MV-4-11 (cell line): ENCODE measurements at places on chromosomes 3 and 15.

- DNase-seq, result no peak
Measured at GRCh38 chr3:196016485-196016884, 65.4 kb downstream of the TFRC start.

- DNase-seq, result no peak
Measured at GRCh38 chr15:34514251-34514670, 69.2 kb downstream of the GOLGA8B start.

DNA sequence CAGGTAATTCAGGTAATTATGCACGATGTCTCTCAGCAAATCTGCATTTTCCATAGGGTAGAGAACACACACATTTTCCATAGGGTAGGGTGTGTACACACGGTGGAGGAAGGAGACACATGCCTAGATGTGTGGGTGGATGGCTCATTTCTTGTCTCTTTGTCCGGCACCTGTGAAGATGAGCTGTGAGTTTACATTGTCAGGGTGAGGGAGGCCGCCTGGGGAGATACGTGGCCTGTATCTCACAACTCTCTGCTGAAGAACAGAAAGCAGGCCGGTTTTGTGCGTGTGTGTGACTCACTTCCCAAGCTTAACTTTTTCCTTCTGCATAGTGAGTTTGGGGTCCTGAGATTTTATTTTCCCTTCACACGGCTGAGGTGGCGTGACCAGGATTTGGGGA is 60.3 kb downstream of the SLC6A6 start:
- DNase-seq, result no peak

GRCh38 chr3:101631098-101631796 is 45.7 kb downstream of the ZBTB11 start:
- no peak for DNase-seq

DNA sequence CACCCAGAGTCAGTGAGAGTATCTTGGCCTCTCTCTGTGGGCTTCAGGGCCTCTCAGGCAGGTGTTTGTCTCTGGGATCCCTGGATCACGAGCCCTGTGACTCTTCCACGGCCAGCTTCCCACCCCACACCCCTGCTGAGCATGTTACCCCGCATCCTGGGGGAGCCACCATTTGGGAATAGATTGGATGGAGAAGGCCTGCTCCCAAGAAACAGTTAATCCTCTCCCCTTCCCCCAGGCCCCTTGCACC is 15.5 kb upstream of the SRP14 start:
- no peak for DNase-seq

DNA sequence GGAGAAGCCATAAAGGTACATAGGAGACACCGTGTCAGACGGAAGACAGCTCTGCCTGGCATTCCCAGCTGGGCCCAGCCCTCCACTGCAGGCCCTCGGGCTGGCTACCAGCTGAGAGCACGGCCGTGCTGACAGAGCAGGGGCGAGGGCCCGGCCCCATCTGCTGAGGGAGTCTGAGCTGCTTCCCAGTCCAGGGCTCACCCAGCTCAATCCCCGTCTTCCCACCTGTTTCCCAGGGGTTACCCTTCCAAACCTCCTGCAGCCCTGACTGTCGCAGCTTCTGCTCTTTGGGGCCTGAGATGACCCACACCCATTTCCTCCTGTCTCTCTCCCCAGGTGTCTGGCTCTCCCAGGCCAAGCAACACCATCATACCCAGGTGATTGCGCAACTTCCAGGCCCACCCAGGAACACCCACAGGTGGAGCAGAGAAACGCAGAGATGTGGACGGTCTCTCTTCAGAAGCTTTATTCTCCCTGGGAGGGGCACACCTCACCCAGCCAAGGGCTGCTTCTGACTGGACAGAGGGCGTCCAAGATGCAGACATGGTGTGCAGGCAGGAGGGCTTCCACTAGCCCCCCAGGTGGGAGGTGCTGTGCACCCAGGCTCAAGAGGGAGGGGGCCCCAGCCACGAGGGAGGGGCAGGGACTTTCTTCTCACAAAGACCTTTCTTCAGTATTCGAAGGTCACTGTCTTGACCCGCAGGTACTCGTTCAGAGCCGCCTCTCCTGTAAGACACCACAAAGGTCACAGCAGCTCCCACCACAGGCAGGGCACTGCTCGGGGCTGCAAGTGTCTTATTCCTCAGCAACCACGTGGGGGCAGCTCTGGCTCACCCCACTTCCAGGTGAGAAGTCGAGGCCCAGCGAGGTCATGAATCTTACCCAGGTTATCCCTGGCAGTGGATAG is 19.4 kb upstream of the SLC41A3 start:
- DNase-seq, result no peak

- peak; percentile 77 for DNase-seq
Measured at GRCh38 chr15:65409036-65409631, 13.6 kb downstream of the IGDCC4 start.

GRCh38 chr15:71629781-71630474 is 180.4 kb upstream of the NR2E3 start:
- DNase-seq, result no peak

GRCh38 chr3:83096-83495 is 113.5 kb upstream of the CHL1 start:
- DNase-seq, result no peak

DNA sequence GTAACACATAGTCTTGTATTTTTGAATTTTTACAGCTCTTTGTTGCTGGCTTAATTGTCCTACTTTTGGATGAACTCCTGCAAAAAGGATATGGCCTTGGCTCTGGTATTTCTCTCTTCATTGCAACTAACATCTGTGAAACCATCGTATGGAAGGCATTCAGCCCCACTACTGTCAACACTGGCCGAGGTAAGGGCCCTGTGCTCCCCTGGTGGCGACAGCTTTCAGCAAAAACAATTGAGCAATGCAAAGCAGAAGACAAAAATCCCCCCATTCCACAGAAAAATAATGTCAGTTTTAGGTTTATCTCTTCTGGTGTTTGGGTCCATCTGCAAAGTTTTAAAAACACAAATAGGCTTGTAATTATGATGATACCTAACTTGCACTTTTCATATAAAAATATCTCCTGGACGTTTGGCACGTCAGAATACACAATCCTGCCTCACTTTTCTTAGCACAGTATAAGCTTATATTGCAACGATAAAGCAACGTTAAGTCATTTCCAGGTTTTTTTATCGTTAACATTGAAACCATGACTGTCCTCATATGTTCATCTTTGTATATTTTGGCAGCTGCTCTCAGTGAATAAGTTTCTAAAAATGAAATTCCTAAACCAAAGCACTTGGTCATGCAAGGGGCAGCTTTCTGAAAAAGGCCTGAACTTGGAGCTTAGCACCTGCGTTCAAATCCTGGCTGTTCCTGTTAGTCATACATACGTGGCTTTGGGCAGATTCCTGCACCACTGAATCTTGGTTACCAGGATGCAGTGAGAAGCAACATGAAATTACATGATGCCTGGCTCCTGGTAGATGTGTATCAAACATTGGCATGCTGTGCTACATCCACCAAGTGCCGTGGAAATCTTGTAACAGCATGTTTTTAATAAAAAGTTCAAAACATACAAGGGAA is 8.5 kb downstream of the SEC61A1 start:
- no peak for DNase-seq

GRCh38 chr3:32436816-32437189 is 45.1 kb downstream of the CMTM7 start:
- no peak for DNase-seq

DNA sequence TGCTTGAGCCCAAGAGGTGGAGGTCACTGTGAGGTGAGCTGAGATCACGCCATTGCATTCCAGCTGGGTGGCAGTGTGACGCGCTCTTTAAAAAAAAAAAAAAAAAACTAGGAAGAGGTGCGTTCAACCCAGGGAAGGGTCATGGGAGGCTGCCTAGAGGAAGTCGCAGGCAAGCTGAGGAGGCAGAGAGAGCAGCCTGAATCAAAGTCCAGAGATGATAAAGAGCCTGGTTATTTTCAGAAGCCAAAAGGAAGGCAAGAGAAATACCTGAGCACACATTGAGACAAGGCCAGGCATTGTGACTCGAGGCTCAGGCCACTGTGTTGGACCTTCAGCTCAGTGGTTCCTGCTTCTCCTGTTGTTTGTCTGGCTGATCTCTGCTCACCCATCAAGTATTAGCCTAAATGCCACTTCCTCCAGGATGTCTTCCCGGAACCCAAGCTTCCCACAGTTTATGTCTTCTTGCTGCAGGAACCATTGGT is 16.1 kb upstream of the GCNT3 start:
- DNase-seq, result no peak

- no peak for DNase-seq
Measured at GRCh38 chr3:128281461-128282367, 128.4 kb downstream of the EEFSEC start.

GRCh38 chr3:190433626-190434025 is 16.1 kb downstream of the TMEM207 start:
- no peak for DNase-seq

DNA sequence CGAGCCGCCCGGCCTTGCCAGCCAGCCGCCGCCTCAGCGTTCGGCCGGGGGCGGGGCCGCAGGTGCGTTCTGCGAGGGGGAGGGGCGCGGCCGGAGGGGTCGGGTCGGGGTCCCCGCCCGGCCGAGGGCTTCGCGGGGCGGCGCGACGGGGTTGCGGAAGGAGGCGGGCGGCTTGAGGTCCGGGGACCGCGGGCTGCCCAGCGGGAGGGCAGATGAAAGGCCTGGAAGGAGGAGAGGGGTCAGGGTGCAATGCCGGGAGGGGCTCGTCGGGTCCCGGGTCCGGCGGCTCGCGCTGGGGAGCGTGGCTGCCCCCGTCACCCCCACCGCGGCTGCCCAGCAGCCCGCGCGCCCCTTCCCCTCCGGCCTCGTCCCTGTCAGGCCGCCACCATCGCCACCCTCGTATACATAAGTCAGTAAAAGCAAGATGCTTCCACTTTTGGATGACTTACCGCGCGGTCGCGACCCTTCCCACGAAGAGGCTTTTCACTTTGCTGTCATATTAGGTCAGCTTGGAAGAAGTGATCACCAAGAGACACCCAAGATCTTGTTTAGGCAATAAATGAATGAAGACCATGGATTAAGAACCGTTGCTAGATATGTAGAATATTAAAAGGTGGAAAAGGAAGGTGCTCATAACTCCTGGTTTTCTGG is 620 bp upstream of the ANP32A start:
- no peak for DNase-seq

- no peak for DNase-seq
Measured at GRCh38 chr3:146110161-146110560, 50.8 kb downstream of the PLOD2 start.

- peak; percentile 19 for DNase-seq
Measured at GRCh38 chr15:25543196-25543595, 104.4 kb upstream of the UBE3A start.

GRCh38 chr3:13119471-13120220 is 46.4 kb upstream of the IQSEC1 start:
- no peak for DNase-seq

- no peak for DNase-seq
Measured at GRCh38 chr3:109995377-109995776, 658.0 kb upstream of the DPPA4 start.

- no peak for DNase-seq
Measured at GRCh38 chr3:115108614-115109013, 38.5 kb downstream of the ZBTB20 start.

DNA sequence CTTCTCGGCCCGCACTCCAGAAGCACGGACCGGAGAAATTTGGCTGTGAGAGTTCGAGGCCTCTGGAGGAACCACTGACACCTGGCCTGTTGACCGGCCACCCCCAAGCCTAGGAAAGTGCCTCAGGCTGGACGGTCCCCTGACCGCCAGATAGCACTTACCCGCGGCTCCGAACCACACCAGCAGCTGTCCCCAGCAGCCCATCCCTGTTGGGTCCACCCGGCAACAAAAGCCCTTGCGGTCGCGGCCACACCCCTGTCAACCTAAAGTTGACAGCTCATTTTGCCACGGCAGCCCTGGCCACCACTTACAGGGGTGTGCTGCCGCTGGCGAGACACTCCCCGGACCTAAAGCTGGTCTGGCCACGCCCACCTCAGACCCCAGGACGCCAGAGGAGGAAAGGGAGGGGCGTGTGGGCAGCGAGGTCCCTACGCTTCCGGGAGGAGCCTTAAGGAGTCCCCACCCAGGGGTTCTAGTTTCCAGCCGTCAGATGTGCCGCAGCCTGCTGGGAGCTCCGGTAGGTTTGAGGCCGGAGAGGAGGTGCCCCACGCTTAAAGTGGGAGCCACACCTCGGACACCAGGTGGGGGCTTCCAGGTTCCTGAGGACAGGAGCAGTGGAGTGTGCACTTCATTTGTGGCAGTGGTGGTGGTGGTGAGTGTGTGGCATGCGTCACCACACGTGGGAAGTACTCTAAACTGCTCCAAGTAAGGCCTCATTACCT is at the start of gene LTK:
TSS of gene LTK (minus strand) at position 322 of the 722 bp plus-strand sequence. CDS start at position 204, 118 bp downstream.
- peak; percentile 44 for DNase-seq

DNA sequence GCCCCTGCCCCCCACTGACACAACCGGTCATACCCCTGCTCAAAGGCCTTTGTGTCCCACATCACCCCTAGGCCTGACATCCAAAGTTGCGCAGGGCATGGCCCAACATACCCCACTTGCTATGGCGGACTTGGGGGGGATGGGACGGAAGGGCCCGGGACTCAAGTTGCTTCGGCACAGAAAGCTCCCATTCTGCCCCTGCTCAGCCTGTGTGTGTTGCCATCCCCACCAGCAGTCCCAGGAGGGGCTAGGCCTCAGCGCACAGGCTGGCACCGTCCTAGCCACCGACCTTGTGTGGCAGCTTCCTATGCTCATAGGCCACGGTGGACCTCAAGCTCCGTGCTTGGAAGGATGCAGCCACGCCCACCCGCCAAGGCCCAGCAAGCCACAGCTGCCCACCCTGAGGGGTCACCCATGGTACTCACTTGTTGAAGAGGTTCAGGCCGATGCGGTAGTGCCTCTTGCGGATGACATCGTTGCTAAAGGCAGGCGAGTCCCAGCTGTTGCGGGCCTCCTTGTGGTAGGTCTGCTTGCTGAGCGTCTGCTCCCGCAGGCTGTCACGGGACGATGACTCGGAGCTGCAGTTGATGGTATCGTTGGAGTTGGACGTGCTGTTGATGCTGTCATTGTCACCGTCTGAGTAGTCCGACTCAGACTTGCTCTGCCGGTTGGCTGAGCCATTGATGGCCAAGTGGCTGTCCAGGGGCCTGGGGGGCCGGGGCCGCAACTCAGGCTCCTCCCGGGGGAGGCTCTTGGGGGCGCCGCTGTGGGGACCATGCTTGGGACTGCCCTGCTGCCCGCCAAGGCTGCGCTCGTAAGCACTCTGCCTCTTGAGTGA is 93.9 kb upstream of the RPL32 start:
- peak; percentile 34 for DNase-seq

DNA sequence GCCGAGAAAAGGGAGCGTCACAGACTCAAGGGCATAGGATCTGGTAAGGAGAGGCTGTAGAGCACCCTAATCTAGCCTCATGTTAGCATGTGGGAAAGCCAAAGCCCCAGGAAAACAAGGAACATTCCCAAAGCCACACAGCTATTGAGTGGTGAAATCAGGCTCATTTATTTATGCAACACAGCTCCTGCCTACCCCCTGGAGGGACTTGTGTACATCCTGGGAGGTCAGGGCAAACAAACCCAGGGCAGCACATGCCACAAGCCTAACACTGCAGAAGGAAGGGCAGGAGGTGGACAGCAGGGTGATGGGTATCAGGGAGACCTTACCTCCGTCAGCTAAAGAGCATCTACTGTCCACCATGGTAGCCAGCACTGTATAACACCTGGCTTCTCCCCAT is 283.5 kb downstream of the RPLP1 start:
- DNase-seq, result no peak

GRCh38 chr15:100191161-100191560 is 150.6 kb downstream of the ADAMTS17 start:
- no peak for DNase-seq
